Anterior cingulate cortex (tissue), 58 donors: ENCODE measurements at places on chromosomes 13 and 19.

- no peak for DNase-seq
Measured at GRCh38 chr13:60066226-60066625, 97.5 kb downstream of the DIAPH3 start.

GRCh38 chr19:1183543-1184172 lies 9.6 kb upstream of the SBNO2 start:
- no peak for DNase-seq

DNA sequence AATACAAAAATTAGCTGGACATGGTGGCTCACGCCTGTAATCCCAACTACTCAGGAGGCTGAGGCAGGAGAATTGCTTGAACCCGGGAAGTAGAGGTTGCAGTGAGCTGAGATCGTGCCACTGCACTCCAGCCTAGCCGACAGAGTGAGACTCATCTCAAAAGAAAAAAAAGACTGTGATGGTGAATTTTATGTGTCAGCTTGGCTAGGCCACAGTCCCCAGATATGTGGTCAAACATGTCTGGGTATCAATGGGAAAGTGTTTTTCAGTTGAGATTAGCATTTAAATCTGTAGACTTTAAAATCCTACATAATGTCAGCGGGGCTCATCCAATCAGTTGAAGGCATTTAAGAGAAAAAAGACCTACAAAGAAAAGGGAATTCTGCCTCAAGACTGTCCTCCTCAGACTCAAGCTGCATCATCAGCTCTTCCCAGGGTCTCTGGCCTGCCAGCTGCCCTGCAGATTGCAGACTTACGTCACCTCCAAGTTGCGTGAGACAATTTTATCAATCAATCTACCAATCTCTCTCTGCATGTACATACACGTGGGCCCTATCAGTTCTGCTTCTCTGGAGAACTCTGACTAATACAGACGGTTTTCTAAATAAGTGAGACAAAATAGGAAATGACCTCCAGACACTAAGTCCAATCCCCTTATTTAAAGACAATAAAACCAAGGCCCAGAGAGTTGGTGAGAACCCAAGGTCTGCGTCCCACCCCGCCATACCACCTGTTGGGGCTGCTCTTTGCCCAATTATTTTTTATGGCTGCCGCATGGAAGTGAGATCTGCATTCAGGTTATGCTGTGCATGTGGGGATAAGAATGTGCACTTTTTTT lies 99.2 kb downstream of the ABCC4 start:
- DNase-seq, result no peak

- DNase-seq, result no peak
Measured at GRCh38 chr13:67844574-67844973, 614.4 kb upstream of the PCDH9 start.

DNA sequence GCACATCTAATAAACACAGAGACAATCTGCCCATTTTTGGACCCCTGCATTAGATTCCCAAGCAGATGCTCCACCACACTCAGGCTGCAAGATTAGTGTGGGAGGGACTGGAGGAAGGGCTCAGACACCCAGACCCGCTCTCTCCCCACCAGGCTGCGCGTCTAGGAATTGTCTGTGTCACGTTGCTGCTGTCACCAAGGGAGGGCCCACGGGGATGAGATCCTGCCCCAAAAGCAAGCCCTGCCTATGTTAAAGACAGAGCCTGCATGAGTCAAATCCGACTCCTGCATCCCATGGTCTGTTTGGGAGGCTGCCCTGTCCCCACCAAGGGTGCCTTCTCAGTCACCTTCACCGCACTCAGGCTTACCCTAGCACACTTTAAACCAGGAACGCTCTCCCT lies 114.4 kb upstream of the ZNF507 start:
- no peak for DNase-seq

- DNase-seq, result no peak
Measured at GRCh38 chr19:39704181-39705044, at the start of gene LGALS14. LGALS14 (plus strand) TSS chr19:39704481; CDS start chr19:39704529, 48 bp downstream.

- DNase-seq, result no peak
Measured at GRCh38 chr13:92136449-92137155, 738.2 kb downstream of the GPC5 start.

- no peak for DNase-seq
Measured at GRCh38 chr13:26558074-26558805, 757 bp downstream of the WASF3 start.

DNA sequence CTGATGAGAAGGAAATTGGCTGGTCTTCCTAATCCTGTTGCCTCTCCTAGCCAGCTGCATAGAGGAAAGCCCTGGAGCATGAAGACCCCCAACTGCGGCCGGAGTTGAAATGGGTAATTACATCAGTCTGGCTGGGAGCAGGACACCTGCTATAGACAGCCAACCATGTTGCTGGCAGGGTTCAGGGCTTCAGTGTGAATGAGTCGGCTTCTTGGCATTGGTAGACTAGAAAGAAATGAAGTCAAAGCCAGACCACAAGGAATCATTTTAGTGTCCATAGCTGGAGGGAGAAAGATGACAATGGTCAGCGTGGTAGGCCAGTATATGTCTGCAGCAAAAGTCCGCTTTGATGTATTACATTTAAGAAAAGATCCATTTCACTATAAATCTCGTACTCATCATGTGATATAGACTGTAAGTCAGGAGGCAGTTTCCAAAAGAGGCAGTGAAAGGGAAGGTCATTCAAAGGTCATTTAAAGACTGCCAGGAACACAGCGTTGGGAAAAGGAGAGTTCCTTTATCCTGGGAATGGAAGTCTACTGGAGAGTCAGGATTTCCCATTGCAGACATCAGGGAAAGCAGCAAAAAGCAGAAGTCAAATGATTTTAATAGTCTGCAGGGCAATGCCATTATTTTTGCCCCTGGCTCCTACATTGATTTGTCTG lies 262.7 kb downstream of the DNAJC15 start:
- DNase-seq, result no peak

DNA sequence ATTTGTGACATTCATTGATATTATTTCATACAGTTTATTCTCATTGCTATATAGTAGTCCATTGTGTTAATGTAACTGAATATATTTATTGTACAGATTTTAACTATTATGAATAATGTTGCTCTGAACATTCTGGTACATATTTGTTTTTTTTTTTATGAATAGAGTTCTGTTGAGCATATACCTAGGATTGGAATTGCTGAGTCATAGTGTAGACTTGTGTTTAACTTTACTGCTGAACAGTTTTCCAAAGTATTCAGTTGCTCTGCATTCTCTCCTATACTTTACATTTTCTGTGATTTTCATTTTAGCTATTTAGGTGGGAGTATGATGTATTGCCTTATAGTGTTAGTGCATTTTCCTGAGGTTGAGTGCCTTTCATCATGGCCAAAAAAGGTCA lies 97.5 kb downstream of the MAB21L1 start:
- DNase-seq, result no peak

DNA sequence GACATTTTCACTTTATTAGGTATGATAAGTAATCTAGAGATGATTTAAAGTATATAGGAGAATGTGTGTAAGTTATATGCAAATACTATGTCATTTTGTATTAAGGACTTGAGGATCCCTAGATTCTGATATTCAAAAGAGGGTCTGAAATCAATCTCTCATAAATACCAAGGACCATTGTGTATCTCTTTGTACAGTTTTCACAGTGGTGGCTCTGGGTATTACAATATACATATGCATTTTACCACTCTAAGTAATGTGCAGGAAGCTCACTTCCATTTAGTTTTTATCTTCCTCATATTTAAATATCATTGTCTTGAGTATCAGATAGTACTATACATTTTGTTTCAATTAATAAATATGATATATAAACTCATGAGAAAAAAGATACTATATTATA lies 862.6 kb upstream of the PCDH20 start:
- DNase-seq, result no peak

- DNase-seq, result no peak
Measured at GRCh38 chr13:112619730-112620631, 32.0 kb upstream of the TUBGCP3 start.

- no peak for DNase-seq
Measured at GRCh38 chr13:80552851-80553440, 212.0 kb upstream of the SPRY2 start.

- no peak for DNase-seq
Measured at GRCh38 chr13:34002924-34003323, 185.0 kb downstream of the RFC3 start.

DNA sequence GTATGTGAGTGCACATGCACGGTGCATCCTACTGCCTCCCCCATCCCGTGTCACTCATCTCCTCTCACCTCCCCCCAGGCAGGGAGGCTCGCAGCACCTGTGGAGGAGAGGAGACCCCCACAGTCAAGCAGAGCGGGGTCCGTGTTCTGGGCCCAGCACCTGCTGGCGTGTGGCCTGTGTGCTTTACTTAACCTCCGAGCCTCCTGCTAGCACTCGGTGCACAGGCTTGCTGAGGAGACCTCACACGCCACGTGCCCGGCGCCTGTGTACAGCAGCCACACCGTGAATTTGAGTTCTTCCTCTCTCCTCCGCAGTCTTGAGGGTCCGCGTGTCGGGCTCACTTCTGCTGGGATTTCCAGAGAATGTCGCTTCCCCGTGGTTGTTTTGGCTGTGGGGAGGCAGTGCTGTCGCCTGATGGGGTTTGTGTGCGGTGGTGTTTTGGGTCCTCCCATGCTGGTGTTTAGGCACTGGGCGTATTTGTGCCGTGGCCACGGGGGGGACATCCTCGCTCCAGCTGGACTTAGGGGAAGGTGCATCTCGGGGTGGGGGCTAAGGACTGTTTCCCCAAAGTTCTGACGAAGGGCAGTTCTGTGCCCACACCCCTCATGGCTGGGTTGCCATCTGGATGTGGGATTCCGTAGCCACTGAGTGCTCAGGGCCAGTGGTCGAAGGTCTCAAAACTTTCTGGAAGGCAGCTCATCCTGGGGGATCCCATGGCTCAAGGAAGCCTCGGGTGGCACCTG lies 34.8 kb upstream of the TMEM255B start:
- DNase-seq, result no peak

- DNase-seq, result no peak
Measured at GRCh38 chr13:94657167-94657566, 55.2 kb downstream of the SOX21 start.

GRCh38 chr19:18663940-18664530 lies 19.4 kb upstream of the CRTC1 start:
- DNase-seq, result no peak

- DNase-seq, result no peak
Measured at GRCh38 chr13:109817591-109818535, 31.5 kb upstream of the IRS2 start.

DNA sequence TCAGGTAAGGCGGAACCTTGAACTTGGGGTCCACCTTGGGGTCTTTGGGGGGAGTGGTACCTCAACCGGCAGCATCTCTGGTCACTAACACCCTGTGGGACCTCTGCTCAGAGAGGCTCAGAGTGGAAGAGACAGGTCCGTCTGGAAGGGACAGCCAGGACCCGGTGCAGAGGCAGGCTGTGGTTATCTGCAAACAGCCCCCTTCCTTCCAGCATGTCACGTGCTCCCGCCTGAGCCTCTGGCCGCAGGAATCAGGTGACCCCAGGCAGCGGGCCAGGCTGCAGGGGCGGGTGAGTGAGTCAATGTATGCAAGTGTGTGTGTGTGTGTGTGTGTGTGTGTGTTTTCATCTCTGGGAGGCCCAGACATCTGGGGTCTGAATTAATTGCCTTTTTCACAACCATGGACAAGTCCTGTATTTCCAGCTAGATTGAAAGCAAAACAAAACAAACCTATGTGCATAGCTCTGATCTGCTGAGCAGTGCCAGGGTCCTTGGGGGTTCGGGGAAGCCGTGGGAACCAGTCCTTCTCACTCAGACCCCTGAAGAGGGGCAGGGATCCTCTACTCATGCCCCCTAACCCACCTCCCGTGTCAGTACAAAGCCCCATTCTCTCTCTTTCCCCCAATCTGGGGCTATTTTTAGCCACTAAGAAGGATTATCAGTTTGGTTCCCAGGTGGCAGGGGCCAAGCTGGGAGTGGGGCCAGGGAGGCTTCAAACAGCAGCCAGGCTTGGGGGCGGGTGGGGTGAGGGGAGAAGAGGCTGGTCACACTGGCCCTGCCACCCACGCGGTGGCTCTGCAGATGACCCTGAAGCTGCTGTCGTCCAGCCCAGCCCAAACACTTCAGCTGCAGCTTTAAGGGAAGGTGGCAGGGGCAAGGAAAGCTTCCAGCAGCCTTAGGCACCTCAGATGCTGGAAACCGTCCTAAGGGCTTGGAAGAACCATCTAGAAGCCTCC lies 31.4 kb downstream of the CERS4 start:
- DNase-seq, result peak; percentile 91

- DNase-seq, result no peak
Measured at GRCh38 chr19:19662344-19662743, 1.1 kb downstream of the ATP13A1 start.

DNA sequence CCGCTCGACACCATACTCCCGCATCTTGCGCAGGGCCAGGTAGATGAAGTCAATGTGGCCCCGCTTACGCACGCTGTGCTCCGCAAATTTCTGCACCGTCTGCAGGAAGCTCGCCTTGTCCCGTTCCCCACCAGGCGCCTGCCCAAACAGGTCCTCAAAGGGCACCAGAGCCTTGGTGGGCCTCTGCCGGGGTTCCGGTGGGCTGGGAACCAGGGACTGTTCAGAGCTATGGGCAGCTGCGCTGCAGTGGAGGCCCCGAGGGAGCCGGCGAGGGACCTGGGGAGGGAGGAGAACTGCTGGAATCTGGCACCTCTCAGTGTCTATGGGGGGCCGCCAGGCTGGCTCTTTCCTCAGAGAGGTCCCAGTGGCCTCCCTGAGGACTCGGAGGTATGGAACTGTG lies 8.3 kb upstream of the ZNF653 start:
- DNase-seq, result no peak
